Neural crest cell (in vitro differentiated cells): ENCODE measurements at places on chromosomes 1 and 21. TPM values are rescaled to one million over a fixed set of nuclear protein-coding genes. Genes with fewer than 3 reads are reported as not detected.
A peak's percentile ranks its signal among the peaks of the same experiment; 100 is the strongest.

DNA sequence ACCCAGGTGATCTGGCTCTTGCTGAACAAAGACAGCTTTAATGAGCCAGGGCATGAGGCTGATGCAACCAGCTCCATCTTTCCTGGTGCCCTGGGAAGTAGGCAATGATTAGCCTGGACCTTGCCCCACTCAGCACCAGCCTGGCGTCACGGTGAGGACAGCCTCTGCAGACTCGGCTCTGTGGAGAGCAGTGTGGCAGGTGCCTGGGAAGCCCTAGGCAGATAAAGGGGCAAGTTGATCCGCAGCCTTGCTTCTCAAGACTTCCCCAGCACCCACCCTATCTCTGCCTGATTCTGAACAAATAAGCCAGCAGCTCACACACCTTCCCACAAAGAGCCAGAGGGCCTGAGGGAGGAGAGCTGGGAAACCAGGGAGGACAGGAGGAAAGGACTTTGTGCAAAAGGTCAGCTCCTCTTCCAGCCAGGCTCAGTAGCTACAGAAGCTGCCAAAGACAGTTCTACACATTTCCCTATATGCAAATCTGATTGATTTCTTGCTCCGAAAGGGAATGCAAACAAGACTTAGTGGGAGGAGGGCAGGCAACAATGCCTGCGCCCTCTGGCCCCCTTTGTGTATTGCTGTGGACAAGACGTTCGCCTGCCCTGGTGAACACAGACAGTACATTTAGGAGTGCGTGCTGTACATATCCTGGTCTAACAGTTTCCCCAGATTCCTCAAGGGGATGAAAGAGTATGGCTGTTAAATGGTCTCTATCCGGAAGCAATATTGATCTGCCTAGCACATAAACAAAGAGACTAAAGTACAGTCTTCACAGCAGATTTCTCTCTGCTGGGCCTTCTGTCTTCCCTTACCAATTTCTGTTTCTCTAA lies 63.8 kb downstream of the BCAR3 start:
- H3K4me1 ChIP-seq: peaks cover 81% of the 10 kb centered on the region
- peak overlapping the region; percentile 99 for H3K27ac ChIP-seq
- no peaks in the 10 kb centered on the region for H3K27me3 ChIP-seq
- no peak for DNase-seq

DNA sequence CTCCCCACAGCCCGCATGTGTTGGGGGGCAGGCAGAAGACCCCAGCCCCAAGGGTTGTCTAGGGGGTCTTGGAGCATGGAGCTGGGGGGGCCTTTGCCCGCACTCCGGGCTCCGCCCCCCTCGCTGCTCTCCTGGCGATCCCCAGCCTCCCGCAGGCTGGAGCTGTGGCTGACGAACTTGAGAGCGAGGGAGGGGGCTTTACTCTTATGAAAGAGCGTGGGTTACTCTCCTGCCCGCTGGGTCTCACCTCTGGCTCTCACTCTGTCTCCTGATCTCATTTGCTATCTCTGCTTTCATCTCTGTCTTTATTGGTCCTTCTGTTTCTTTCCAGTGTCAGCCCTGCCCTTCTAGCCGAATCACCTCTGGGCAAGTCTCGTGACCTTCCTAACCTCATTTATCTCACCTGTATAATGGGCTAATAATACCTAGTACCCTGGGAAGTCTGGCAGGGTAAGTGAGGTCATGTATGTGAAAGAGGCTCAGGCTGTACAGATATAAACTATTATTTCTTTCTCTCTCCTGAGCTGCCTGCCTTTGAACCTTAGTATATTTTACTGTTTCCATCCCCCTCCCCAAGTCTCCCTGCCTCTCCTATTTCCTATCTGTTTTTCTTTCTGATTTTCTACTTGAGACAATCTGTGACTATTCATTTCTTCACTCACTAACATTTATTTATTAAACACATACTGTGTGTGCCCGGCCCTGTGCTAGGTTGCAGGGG lies 731 bp downstream of the EFNA4 start:
- H3K36me3 ChIP-seq: no peaks in the 10 kb centered on the region
- DNase-seq: no peak
- H3K4me3 ChIP-seq: peak overlapping the region; percentile 90
- peaks cover 11% of the 10 kb centered on the region for H3K27me3 ChIP-seq

GRCh38 chr1:10691075-10691739 lies 105.2 kb downstream of the CASZ1 start:
- peaks cover 47% of the 10 kb centered on the region for H3K27me3 ChIP-seq
- no peak for DNase-seq

The TTC13 gene
- total RNA-seq: 19.7 and 20.9 TPM in 2 replicates

GRCh38 chr1:34786521-34787325 lies 5.7 kb downstream of the GJB3 start:
- H3K27me3 ChIP-seq: peaks cover 56% of the 10 kb centered on the region
- no peaks in the 10 kb centered on the region for H3K36me3 ChIP-seq
- H3K4me3 ChIP-seq: peak overlapping the region; percentile 41
- H3K4me1 ChIP-seq: peaks cover 17% of the 10 kb centered on the region

The CHD1L gene
- 84.6 and 85.5 TPM in 2 replicates for total RNA-seq

GRCh38 chr1:166330096-166330495 lies 163.3 kb upstream of the FAM78B start:
- H3K36me3 ChIP-seq: no peaks in the 10 kb centered on the region
- H3K4me1 ChIP-seq: no peaks in the 10 kb centered on the region
- no peak overlapping the region for H3K4me3 ChIP-seq
- H3K27me3 ChIP-seq: peaks cover 26% of the 10 kb centered on the region
- no peak overlapping the region for H3K27ac ChIP-seq

The GBP1 gene
- total RNA-seq: not detected in 2 replicates

The PWP2 gene
- total RNA-seq: 4.0 and 4.1 TPM in 2 replicates

GRCh38 chr1:244802556-244803239 lies 32.8 kb upstream of the COX20 start:
- no peak overlapping the region for H3K4me3 ChIP-seq
- no peak for DNase-seq
- H3K27ac ChIP-seq: no peak overlapping the region
- H3K36me3 ChIP-seq: no peaks in the 10 kb centered on the region
- no peaks in the 10 kb centered on the region for H3K27me3 ChIP-seq

- no peak for DNase-seq
- H3K27me3 ChIP-seq: peaks cover 4% of the 10 kb centered on the region
- H3K4me3 ChIP-seq: no peak overlapping the region
- no peak overlapping the region for H3K27ac ChIP-seq
Measured at GRCh38 chr1:53480678-53481077, 21.5 kb downstream of the DMRTB1 start.

GRCh38 chr1:232031156-232031555 lies 404.6 kb downstream of the DISC1 start:
- no peak overlapping the region for H3K4me3 ChIP-seq
- peaks cover 4% of the 10 kb centered on the region for H3K36me3 ChIP-seq
- peaks cover 6% of the 10 kb centered on the region for H3K4me1 ChIP-seq

DNA sequence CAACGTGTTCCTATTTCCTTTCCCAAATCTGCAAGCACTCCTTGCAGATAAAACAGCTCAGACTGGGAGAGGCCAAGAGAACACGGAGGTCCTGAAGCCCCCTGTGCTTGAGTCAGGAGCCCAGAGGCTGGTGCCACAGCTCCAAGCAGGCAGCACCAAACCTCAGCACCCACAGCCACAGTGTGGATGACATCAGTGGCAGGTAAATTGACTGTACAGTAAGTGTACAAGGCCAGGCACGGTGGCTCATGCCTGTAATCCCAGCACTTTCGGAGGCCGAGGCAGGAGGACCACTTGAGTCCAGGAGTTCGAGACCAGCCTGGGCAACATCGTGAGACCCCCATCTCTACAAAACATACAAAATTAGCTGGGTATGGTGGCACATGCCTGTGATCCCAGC lies 1.9 kb upstream of the COL6A1 start:
- H3K27me3 ChIP-seq: peaks cover 20% of the 10 kb centered on the region
- peaks cover 25% of the 10 kb centered on the region for H3K4me1 ChIP-seq
- H3K4me3 ChIP-seq: peak overlapping the region; percentile 54
- no peak for DNase-seq
- H3K27ac ChIP-seq: no peak overlapping the region

The OR6K3 gene
- total RNA-seq: not detected in 2 replicates

GRCh38 chr1:183194527-183195141 lies 8.6 kb downstream of the LAMC2 start:
- H3K27me3 ChIP-seq: peaks cover 9% of the 10 kb centered on the region
- no peaks in the 10 kb centered on the region for H3K36me3 ChIP-seq
- no peak for DNase-seq
- no peak overlapping the region for H3K4me3 ChIP-seq

GRCh38 chr1:43358746-43359693 lies at the start of gene CDC20:
Gene CDC20, plus strand, starts transcription at chr1:43358981. Its CDS starts 235 bp downstream, at chr1:43359216.
- H3K36me3 ChIP-seq: peaks cover 26% of the 10 kb centered on the region
- H3K27ac ChIP-seq: peak within 1 kb of the TSS; percentile 93
- peak; percentile 98 for DNase-seq
- no peaks in the 10 kb centered on the region for H3K27me3 ChIP-seq

The CYYR1 gene
- 18.2 and 20.1 TPM in 2 replicates for total RNA-seq

GRCh38 chr1:54301497-54301896 lies 101.5 kb downstream of the MRPL37 start:
- no peak for DNase-seq
- H3K36me3 ChIP-seq: no peaks in the 10 kb centered on the region
- peak overlapping the region; percentile 17 for H3K27ac ChIP-seq
- no peak overlapping the region for H3K4me3 ChIP-seq
- peaks cover 88% of the 10 kb centered on the region for H3K4me1 ChIP-seq
- no peaks in the 10 kb centered on the region for H3K27me3 ChIP-seq

The TEX38 gene
- 0.26 TPM in 1 of 2 replicates, not detected in the other for total RNA-seq

GRCh38 chr1:231869364-231869763 lies 242.8 kb downstream of the DISC1 start:
- no peak for DNase-seq
- H3K27me3 ChIP-seq: no peaks in the 10 kb centered on the region
- H3K4me3 ChIP-seq: no peak overlapping the region
- peaks cover 34% of the 10 kb centered on the region for H3K4me1 ChIP-seq
- peaks cover 8% of the 10 kb centered on the region for H3K36me3 ChIP-seq
- no peak overlapping the region for H3K27ac ChIP-seq

GRCh38 chr1:207883660-207884250 lies 27.2 kb downstream of the CD34 start:
- H3K4me1 ChIP-seq: peaks cover 15% of the 10 kb centered on the region
- no peak overlapping the region for H3K27ac ChIP-seq
- no peaks in the 10 kb centered on the region for H3K36me3 ChIP-seq
- DNase-seq: no peak
- peaks cover 15% of the 10 kb centered on the region for H3K27me3 ChIP-seq
- no peak overlapping the region for H3K4me3 ChIP-seq

DNA sequence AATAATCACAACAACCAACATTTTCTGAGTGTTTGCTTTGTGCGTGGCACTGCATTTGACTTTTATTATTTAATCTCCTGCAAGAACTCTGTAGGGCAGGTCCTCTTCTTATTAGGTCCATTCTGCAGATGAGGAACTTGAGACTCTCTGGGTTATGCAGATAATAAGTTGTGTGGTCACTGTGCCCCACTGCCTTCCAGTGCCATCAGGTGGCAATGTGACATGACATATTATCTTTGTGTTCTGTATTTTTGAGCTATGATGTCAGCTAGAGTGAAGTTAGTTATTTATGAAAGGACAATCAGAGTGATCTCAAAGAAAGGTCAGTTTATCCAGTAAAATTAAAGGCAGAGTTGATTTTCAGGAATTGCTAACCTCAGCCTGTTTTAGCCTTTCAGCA lies 196.0 kb downstream of the FMN2 start:
- peaks cover 12% of the 10 kb centered on the region for H3K4me1 ChIP-seq
- H3K36me3 ChIP-seq: no peaks in the 10 kb centered on the region
- H3K27ac ChIP-seq: no peak overlapping the region
- no peaks in the 10 kb centered on the region for H3K27me3 ChIP-seq
- DNase-seq: no peak

- H3K27me3 ChIP-seq: no peaks in the 10 kb centered on the region
- H3K4me3 ChIP-seq: no peak overlapping the region
- H3K27ac ChIP-seq: peak overlapping the region; percentile 39
- DNase-seq: no peak
- no peaks in the 10 kb centered on the region for H3K36me3 ChIP-seq
Measured at GRCh38 chr1:64917328-64917861, 49.0 kb downstream of the JAK1 start.

DNA sequence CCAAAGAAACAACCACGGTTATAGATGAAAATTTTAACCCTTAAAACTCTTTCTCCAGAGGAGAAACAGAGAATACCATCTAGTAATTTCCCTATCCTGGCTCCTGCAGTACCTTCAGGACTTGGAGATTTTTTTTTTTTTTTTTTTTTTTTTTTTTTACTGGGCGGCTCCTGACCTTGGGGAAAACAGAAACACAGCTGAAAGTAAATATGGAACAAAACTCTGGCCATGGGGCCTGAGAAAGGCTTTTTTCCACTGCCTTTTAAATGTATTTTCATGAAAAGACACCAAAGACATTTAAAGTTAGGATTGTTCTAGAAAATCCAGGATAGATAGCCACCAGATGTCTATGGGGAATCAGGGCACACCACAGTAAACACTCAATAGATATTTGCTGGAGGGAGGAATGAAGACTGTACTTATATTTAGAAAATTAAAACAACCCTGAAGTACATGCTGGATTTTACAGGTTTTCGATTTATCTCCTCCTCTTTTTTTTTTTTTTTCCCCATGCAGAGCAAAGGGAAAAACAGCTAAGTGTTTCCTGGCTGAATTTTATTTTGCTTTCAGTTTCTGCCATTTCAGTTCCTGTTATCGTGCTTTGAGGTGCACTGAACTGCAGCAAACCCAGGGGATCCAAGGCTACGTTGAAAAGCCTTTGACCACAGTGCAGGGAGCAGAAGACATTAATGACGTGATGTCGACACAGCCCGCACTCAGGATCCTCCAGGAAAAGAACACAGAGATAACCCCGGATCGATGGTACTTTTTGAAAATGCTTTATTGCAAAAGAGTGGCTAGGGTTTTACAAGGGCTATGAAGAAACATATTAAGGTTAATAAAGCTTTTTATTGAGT lies 35.7 kb upstream of the CNN3 start:
- no peak for DNase-seq
- peaks cover 19% of the 10 kb centered on the region for H3K4me1 ChIP-seq
- no peaks in the 10 kb centered on the region for H3K36me3 ChIP-seq
- H3K27ac ChIP-seq: no peak overlapping the region
- no peak overlapping the region for H3K4me3 ChIP-seq

GRCh38 chr1:85289207-85289847 lies 12.9 kb upstream of the BCL10 start:
- no peaks in the 10 kb centered on the region for H3K36me3 ChIP-seq
- no peak overlapping the region for H3K27ac ChIP-seq
- H3K4me1 ChIP-seq: no peaks in the 10 kb centered on the region
- no peaks in the 10 kb centered on the region for H3K27me3 ChIP-seq
- DNase-seq: no peak
